ENCODE measurements at places on chromosomes 1 and 21.

DNA sequence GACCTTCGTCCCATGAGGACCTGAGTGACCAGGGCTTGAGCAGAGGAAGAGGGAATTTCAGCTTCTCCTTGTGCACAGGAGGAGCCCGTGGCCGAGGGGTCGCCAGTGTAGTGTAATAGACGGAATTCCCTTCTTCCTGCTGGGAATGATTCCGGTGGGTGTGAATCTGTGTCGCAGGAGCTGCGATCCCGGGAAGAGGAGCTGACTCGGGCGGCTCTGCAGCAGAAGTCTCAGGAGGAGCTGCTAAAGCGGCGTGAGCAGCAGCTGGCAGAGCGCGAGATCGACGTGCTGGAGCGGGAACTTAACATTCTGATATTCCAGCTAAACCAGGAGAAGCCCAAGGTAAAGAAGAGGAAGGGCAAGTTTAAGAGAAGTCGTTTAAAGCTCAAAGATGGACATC, 34.4 kb downstream of the MAP3K21 start:
- DNase-seq = no peak

DNA sequence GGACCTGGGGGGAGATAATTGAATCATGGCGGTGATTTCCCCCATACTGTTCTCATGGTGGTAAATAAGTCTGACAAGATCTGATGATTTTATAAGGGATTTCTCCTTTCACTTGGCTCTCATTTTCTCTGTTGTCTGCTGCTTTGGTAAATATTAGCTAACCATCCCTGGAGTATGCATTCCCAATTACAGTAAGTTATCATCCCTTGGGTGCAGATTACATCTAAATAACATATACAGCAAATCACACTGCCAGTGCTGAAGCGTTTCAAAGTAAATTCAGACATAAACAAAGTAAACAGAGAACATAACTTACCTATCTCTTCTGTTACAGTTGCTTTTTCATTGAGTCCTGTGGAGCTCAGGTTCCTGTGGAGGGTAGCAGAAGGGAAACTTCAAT, 38.6 kb upstream of the IGSF3 start:
- no peak for DNase-seq

GRCh38 chr1:205585835-205586785, 45.7 kb downstream of the ELK4 start:
- DNase-seq = no peak

GRCh38 chr1:2460203-2460602, 15.9 kb upstream of the PLCH2 start:
- no peak for DNase-seq

All from dorsolateral prefrontal cortex (tissue), 122 donors.